Stimulated activated naive CD8-positive, alpha-beta T cell treated with anti-CD3 and anti-CD28 coated beads, Interleukin-15, amount 100 ng/mL, for 72 hours (primary cell): ENCODE measurements at places on chromosomes 2 and 18.

DNA sequence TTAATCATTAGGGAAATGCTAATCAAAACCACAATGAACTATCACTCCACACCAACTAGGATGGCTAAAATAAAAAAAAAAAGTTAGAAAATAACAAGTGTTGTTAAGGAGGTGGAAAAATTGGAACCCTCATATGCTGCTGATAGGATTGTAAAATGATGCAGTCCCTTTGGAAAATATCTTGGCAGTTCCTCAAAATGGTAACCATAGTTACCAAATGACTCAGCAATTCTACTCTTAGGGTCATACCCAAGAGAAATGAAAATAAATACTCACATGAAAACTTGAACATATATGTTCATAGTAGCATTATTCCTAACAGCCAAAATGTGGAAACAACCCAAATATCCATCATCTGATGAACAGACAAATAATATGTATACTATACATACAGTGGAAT lies 15.7 kb upstream of the ACVR2A start:
- DNase-seq, result no peak

GRCh38 chr2:127531221-127531648 lies 4.2 kb upstream of the MYO7B start:
- no peak for DNase-seq

- DNase-seq, result no peak
These were observed 18.2 kb upstream of the ARL4C start for GRCh38 chr2:234514873-234515638.

GRCh38 chr2:156340377-156340776 lies 7.9 kb upstream of the NR4A2 start:
- DNase-seq, result no peak

GRCh38 chr18:7618891-7619442 lies 51.9 kb downstream of the PTPRM start:
- no peak for DNase-seq

GRCh38 chr2:144516981-144517865 lies 2.7 kb downstream of the ZEB2 start:
- peak; percentile 78 for DNase-seq

- no peak for DNase-seq
These were observed 39.1 kb upstream of the TEX51 start for GRCh38 chr2:126859631-126860030.

GRCh38 chr18:36440614-36441013 lies 143.1 kb downstream of the FHOD3 start:
- DNase-seq, result no peak

GRCh38 chr2:208329485-208329884 lies 63.4 kb downstream of the PIKFYVE start:
- DNase-seq, result no peak

GRCh38 chr2:77458216-77458615 lies 64.0 kb downstream of the LRRTM4 start:
- no peak for DNase-seq

DNA sequence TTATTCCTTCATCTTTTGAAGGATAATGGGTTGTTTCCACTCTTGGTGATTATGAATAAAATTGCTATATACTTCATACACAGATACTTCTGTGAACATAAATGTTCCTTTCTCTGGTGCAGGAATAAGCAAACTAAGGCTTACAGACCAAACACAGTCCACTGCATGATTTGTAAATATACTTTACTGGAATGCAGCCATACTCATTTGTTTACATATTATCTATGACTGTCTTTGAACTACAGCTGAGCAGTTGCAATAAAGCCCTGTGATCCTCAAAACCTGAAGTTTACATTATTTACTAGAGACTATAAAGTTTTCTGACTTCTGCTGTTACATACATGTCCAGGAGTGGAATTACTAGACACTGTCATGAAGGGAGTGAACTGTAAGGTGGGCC lies 381.0 kb upstream of the CNTNAP5 start:
- no peak for DNase-seq

- DNase-seq, result no peak
These were observed 114.5 kb downstream of the RGPD3 start for GRCh38 chr2:106353676-106354075.

GRCh38 chr18:76051396-76052226 lies 443.4 kb downstream of the ZNF516 start:
- no peak for DNase-seq

DNA sequence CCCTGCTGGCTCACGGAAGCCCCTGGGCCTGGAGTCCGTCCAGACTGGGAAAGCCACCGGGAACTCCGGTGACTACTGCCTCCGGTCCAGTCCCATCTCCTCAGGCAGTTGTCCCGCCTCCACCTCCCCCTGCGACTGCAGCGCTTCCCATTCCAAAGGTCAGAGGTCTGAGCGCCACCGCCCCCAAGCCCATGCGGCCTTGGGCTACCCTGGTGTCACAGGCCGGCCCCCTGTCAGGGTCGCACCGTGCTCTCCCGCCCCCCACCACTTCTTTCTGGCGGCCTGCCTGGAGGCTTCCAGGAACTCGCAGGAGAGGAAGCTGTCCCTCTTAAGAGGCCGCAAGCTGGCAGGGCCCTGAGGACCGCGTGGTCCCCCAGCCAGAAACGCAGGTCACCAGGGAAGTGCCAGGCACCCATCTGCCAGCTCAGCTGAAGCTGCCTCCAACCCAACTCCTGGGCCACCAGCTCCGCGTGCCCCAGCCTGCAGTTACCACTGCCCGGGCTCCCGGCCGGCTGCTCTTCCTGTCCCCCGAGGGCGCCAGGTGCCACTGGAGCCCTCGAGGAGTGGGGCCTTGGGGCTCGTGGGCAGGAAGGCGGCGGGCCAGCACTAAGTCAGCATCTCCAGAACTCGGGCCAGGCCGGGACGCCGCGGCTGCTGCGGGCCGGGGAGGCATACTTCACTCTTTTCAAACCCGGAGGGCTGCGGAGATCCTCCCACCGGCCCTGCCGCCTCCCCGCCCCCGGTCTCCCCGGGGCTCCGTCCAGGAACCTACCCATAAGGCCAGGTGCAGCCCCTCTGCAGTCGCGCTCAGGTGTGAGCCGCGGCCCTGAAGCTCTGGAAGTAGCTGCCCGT lies 83.3 kb upstream of the POMC start:
- DNase-seq, result peak; percentile 55

DNA sequence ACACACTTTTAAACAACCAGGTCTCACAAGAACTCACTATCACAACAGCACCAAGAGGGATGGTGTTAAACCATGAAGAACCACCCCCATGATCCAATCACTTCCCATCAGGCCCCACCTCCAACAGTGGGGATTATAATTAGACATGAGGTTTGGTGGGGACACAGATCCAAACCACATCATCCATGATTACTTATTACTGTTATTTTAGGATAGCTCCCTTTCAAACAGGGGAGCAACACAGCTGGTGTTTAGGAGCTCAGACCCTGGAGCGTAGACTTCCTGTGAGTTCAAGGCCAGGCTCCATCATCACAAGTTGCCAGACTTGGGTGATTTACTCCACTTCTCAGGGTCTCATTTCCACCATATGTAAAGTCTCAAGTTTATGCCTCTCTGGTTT lies 382.7 kb downstream of the HRH4 start:
- DNase-seq, result no peak

GRCh38 chr18:49652881-49653724 lies 91.2 kb downstream of the LIPG start:
- no peak for DNase-seq

GRCh38 chr2:156818221-156818620 lies 382.0 kb downstream of the GPD2 start:
- DNase-seq, result no peak

GRCh38 chr2:220034426-220035130 lies 407.1 kb downstream of the SLC4A3 start:
- no peak for DNase-seq

DNA sequence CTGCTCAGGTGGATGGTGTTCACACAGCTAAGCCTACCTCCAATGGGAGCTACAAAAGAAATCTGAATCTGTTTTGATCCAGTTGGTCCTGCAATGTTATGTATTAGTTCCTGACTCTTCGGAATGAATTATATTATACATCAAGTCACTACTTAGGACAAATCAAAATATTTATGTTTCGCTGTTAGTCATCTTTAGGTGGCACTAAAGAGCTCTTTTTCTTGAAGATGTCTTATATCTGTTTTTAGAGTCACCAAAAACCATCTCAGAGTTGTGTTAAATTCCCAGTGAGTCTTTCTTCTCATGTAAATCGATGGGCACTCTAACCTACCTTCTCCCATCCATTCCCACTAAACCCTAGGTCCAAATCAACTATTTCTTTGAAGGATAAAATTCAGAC lies 2.2 kb downstream of the DNER start:
- DNase-seq, result no peak

DNA sequence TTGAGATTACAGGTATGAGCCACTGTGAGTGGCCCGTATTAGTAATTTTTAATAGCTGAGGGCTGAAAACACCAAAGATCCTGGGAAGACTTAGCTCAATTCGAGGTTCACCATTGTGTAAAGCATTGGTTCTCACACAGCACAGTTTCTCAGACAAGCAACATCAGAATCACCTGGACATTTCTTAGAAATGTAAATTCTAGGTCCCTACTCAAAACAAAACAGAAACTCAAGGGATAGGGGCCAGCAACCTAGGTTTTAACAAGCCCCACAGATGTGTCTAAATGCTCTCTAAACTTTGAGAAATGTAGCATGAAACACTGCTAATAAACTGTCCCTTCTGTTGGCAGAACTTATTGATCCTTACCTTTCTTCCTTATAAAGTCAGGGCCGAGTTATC lies 681.2 kb downstream of the RNF144A start:
- DNase-seq, result no peak

DNA sequence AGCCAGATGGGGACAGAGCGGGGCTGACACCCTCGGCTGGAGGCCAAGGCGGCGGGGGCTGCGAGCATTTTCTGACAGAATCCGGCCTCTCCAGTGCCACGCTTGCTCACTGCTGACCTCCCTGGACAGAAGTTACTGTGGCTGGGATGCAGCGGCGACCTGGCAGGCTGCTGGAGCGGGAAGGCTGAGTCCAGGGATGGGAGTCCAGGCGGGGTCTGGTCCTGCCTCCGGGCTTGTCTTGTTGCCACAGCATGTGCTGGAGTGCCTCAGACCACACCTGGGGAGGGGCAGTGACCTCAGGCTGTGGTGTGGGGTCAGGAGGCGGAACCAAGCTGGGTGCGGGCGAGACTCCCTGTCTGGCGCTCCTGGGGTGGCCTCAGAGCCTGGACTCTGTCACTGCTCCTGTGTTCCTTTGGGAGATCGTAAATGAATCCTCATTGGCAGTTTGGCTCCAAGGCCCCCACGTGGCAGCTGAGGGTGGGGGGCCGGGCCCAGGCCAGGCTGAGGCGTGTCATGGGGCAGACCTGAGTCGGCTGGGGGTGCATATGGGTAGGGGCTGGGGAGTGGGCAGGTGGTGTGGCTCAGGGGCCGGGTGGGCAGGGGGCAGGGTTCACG lies 5.5 kb downstream of the BOK start:
- DNase-seq, result no peak

DNA sequence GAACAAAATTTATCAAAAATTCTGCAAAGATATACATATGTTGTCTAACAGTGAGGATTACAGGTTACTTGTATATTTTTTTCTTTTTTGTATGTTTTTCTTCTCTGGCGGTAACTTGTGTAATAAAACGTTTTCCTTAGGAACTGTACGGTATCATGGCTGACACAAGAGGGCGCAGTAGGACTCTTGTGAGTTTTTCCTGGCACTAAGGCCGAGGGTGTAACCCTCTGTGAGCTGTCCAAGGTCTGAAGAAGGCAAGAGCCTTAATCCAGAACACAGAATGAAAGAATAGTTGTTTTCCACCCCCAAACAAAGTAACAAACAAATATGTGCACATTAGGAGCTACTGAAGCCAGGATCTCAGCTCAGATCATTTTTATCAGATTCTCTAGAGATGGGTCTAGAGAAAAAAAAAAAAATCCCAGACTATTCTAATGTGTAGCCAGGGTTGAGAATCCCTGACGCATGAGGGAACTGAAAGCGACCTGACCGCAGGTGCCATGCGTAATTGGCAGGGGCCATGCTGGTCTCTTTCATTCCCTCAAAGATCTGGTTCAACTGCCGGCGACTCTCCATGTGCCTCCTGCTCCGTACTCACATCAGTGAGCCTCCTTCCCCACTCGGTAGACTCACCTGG lies 27.0 kb downstream of the TMEM200C start:
- peak; percentile 24 for DNase-seq

DNA sequence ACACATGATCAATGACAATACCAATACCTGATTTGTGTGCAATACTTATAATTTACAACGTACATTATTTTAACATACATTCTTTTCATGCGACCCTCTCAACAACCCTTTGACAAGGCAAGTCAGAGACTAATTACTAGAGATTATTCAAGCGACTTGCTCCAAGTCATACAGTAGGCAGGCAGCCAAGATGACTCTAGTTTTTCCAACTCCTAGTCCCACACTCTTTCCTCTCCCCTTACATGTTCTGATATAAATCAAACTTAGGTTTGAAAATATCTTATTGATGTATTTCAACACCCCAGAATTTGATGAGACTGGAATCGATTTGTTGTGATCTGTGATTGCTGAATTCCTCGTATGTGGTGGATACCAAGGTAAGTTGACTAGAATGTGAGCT lies 8.0 kb upstream of the CYP27C1 start:
- DNase-seq, result no peak

GRCh38 chr2:223311889-223312680 lies 260.1 kb downstream of the KCNE4 start:
- no peak for DNase-seq
